ENCODE measurements at places on chromosomes 7 and 10.

GRCh38 chr7:151871189-151871735, 5.7 kb downstream of the PRKAG2 start:
- no peak for DNase-seq

GRCh38 chr10:118668228-118668952, 72.9 kb upstream of the PRLHR start:
- DNase-seq: no peak

DNA sequence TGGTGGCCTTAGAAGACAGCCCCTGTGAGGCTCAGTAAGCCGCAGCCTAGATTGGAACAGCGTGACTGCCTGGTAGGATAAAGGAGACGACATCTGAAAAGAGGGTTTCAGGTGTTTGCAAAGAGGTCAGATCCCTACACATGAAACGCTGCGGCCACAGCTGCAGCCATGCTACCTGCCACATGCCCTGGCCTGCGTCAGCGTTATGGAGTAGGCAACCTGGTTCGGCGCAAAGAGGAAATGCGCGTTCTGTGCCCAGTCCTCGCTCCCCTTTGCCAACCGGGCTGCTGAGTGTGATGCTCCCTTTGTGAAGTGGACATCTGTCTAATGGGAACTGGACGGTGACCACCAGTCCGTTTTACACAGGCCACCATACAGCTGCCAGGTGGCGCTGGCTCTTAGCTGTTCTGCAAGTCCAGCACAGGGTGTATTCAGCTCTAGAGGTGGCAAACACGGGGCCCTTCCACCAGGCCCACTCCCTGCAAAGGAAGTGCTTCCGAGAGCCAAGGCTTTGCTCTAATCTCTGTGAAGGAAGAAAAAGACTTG, 160.3 kb downstream of the CELF2 start:
- DNase-seq: no peak

- no peak for DNase-seq
Measured at GRCh38 chr7:33444511-33444910, 315.1 kb downstream of the BBS9 start.

- DNase-seq: no peak
Measured at GRCh38 chr10:3978174-3978573, 193.2 kb upstream of the KLF6 start.
